NCI-H446 (cell line): ENCODE measurements at places on chromosomes 11 and 22.

DNA sequence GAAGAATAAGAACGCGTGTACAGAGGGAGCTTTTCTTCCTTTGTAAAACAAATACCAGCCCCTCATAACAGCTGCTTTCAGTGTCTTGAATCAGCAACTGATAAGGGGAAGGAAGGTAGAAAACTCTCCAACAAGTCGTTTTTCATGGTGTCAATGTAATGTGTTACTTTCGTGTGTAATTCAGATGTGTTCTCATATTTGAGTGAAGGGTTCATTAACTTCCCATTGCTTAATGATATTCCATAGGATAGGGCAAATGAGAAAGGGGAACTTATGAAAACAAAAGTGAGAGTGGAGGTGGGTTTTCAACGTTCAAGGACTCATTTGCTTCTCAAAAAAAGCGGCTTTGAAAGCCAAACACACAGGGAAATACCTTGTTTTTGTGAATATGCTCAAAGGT is 452.1 kb downstream of the NTM start:
- DNase-seq = no peak

GRCh38 chr11:17699147-17700114 is 19.9 kb upstream of the MYOD1 start:
- DNase-seq = no peak

GRCh38 chr22:47698906-47699305 is 936.5 kb downstream of the TBC1D22A start:
- no peak for DNase-seq

- no peak for DNase-seq
Observed at GRCh38 chr11:62505059-62505439, 41.6 kb downstream of the AHNAK start.

- DNase-seq = no peak
Observed at GRCh38 chr22:28933321-28933720, 49.9 kb downstream of the ZNRF3 start.

DNA sequence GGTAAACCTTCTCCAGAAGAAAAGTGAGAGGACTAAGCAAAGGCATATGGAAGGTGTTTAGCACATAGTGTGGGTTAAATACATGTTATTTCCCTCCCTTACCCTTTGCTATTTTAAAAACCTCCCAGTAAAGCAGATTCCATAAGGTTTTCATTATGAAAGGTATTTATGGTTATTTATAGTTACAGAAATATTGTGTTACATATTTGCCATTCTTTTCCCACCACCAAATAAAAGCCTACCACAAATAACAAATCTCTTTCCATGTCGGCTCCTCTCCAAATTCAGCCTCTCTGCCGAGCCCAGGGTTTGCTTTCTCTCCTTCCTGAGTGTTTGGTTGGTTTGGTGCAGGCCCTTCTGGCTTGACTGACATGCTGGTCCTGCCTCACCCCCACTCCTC is 64.4 kb downstream of the INSC start:
- no peak for DNase-seq

- DNase-seq = no peak
Observed at GRCh38 chr11:91133361-91133760, 910.5 kb upstream of the CHORDC1 start.

GRCh38 chr11:77276271-77276670 is 25.2 kb downstream of the GDPD4 start:
- DNase-seq = no peak

DNA sequence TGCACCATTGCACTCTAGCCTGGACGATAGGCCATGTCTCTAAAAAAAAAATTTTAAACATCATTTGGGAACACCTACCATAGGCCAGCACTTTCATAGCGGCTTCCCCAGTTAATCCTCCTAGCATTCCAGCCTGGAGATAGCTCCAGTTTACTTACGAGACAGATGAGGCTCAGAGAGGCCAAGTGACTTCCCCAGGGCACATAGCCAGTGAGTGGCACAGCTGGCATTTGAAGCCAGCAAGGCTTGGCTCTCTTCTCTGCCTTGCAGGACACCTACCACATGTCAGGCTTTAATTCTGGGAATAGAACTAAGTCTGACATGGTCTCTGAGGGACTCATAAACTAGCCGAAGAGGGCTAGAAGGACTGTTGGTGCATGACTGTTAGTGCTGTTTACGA is 4.9 kb upstream of the TAGLN start:
- DNase-seq = no peak

DNA sequence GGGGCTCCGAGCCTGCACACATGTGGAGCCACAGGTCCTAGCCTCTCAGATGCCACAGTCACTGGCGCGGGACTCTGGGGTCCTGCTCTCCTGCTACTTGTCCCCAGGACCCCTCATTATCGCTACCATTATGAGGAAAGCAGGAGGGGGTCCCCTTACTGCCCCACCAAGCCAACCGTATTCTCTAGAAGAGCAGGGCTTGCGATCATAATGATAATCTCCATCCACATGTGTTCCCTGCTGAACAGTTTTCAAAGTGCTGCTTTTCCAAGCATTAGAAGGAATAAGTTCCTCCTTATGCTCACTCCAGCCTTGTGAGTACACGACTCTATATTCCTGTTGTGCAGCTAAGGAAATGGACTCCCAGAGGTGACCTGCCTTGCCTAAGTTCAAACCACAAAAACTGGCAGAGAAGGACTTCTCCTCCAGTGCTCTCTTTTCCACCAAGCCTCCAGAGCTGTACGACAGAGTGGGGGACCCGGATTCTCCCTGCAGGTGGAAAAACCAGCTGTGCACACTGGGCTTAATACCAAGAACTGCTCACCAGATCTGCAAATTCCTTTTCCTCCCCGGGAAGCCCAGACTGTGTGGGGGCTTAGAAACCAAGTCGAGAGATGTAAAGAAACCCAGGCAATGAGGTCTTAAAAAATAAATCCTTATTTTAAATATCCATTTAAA is 92.8 kb upstream of the DRD2 start:
- DNase-seq = no peak

- no peak for DNase-seq
Observed at GRCh38 chr11:107696140-107696539, 15.7 kb downstream of the SLN start.
